ENCODE measurements at places on chromosomes 11 and 22. TPM values are rescaled to one million over a fixed set of nuclear protein-coding genes. Genes with fewer than 3 reads are reported as not detected.

DNA sequence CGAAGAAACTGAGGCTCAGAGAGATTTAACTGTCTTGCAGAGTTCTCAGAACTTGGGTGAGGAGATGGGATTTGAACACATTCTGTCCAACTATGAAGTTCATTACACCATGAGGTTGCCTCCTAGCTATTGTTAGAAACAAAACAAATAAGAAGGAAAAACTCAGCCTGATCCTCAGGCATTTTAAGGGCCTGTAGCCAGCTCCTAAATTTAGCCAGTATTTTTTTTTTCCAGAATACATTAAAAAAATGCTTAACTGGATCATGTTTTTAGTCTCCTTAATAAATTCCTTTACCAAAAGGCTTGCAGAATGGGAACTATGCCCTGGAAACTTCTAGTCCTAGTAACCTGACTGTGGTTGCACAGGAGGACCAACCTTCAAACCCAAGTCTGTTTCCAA, 212.0 kb downstream of the CSNK2A3 start:
- no peak overlapping the region for H3K4me3 ChIP-seq
- no peak overlapping the region for H3K27ac ChIP-seq
- peaks cover 8% of the 10 kb centered on the region for H3K4me1 ChIP-seq
- no peaks in the 10 kb centered on the region for H3K36me3 ChIP-seq

The APOBEC3C gene
- total RNA-seq: 59.1 TPM

- no peaks in the 10 kb centered on the region for H3K27me3 ChIP-seq
- H3K4me3 ChIP-seq: no peak overlapping the region
- no peaks in the 10 kb centered on the region for H3K36me3 ChIP-seq
- H3K4me1 ChIP-seq: no peaks in the 10 kb centered on the region
These were observed 184.8 kb downstream of the DSCAML1 start for GRCh38 chr11:117612177-117612576.

GRCh38 chr22:31044262-31044861, 36.8 kb upstream of the SMTN start:
- DNase-seq: no peak
- no peak overlapping the region for H3K27ac ChIP-seq
- no peak overlapping the region for H3K4me3 ChIP-seq
- H3K27me3 ChIP-seq: peaks cover 15% of the 10 kb centered on the region
- H3K4me1 ChIP-seq: no peaks in the 10 kb centered on the region

- H3K36me3 ChIP-seq: no peaks in the 10 kb centered on the region
- peaks cover 3% of the 10 kb centered on the region for H3K4me1 ChIP-seq
- H3K4me3 ChIP-seq: no peak overlapping the region
These were observed 6.4 kb downstream of the CLMP start for GRCh38 chr11:123188508-123189165.

GRCh38 chr11:86741839-86742805, 58.2 kb upstream of the PRSS23 start:
- no peaks in the 10 kb centered on the region for H3K27me3 ChIP-seq
- DNase-seq: no peak
- no peak overlapping the region for H3K27ac ChIP-seq
- no peak overlapping the region for H3K4me3 ChIP-seq

The PTPRJ gene
- total RNA-seq: 52.6 TPM

- no peak overlapping the region for H3K4me3 ChIP-seq
- no peak overlapping the region for H3K27ac ChIP-seq
- no peaks in the 10 kb centered on the region for H3K27me3 ChIP-seq
- DNase-seq: peak; percentile 74
- H3K36me3 ChIP-seq: no peaks in the 10 kb centered on the region
These were observed 22.1 kb downstream of the RIBC2 start for GRCh38 chr22:45435544-45436139.

- H3K4me1 ChIP-seq: peaks cover 97% of the 10 kb centered on the region
- DNase-seq: no peak
- H3K36me3 ChIP-seq: peaks cover 60% of the 10 kb centered on the region
- H3K4me3 ChIP-seq: no peak overlapping the region
- no peaks in the 10 kb centered on the region for H3K27me3 ChIP-seq
These were observed 14.1 kb upstream of the TMA7B start for GRCh38 chr22:39946126-39946502.

- H3K4me3 ChIP-seq: no peak overlapping the region
- no peaks in the 10 kb centered on the region for H3K4me1 ChIP-seq
- no peaks in the 10 kb centered on the region for H3K36me3 ChIP-seq
- no peak overlapping the region for H3K27ac ChIP-seq
These were observed 47.0 kb upstream of the ALKBH3 start for GRCh38 chr11:43833657-43834073.
